ENCODE measurements at places on chromosomes 5 and 9.

- no peak for DNase-seq
These were observed 36.0 kb downstream of the FOXD1 start for GRCh38 chr5:73412597-73412988.

GRCh38 chr5:79111387-79111959, at the start of gene BHMT:
Gene BHMT, plus strand, starts transcription at chr5:79111809. Its CDS starts 77 bp downstream, at chr5:79111886.
- no peak for DNase-seq

DNA sequence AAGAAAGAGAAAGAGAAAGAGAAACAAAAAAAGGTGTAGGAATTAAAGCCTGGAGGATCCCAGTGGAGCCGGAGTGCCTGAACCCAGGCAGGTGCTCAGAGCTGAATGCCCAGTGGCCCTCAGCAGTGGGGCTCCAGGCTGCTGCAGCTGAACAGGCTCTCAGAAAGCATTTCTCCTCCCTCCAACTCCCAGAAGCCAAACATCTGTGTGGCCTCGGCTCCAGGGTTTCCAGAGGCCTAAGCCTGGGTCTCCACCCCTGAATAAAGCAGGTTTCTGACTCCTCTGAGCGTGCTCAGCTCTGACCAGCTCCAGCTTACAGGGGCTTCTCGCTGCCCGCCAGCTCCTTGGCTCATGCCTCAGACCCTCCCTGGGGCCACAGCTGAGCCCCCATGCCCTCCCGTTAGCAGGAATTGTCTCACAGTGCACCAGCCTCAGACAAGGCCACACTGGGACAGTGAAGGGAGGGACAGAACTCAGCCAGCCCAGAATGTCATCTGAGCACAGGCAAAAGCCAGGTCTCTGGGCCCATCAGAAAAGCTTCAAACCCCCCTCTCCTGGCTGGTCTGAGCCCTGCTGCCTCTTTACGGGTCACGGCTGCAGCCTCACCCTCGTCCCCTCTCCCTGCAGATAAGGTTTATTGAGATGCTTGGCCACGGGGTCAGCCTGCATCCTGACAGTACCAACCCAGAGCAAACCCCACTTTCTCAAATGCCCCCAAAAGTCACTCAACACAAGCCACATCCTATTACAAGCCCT, 114.4 kb upstream of the PPP1R26 start:
- no peak for DNase-seq

- no peak for DNase-seq
These were observed 20.5 kb upstream of the FER start for GRCh38 chr5:108727236-108727650.

DNA sequence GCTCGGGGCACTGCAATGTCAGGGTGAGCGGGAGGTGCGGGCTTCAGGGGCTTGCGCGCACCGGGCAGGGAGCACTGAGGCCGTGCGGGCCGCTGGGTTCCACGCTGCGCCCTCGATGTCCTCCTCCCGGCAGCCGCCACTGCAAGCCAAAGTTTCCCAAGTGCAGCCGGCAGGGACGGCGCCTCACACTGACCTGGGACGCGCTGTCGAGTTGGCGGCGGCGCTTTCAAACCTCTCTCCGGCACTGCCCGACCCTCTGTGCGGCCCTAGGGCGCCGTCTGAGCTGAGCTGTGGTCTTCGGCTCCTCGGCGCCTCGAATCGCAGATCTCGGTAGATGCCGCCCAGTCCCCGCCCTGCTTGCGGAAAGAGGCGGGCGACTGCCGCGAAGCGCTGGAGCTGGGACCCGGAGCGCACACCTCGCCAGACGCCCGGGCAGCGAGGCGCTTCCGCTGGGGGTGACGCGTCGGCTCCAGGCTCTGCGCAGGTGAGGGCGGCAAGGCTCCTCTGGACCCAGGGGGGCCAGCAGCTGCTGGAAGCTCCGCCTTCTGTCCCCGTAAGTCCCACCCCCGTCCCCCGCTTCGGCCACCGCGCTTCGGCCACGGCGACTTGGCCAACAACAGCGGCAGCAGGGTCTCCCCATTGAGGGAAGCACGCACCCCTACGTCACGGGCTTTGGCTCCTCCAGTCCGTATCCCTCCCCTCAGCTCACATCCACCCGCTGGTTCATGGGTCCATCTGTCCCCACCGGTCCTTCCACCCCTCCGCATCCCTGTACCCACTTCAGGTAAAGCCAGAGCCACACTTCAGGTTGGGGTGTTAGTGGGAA, at the start of gene ANKRD34B:
Gene ANKRD34B (minus strand): TSS at position 320 of the 826 bp plus-strand sequence. CDS start 10,261 bp downstream, outside the sequence.
- DNase-seq, result no peak

GRCh38 chr5:103894882-103895281, 332.3 kb upstream of the NUDT12 start:
- no peak for DNase-seq

DNA sequence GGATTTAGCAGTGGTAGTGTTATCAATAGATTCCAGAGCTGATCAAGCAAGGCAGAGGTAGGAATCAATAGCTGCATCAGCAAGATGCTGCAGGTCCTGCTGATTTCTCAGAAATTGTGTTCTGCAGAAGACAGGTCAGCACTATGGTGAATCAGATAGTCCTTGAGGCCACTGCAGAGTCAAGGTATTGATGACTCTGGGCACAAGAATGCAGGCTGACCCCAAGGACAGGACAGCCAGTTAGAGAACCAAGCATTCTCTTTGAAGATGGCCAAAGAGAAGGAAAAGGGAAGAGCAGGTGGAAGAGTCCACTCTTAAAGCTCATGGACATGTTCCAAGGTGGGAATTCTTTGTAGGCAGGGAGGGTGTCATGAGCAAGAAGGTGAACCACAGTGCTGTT, 28.0 kb downstream of the PRUNE2 start:
- no peak for DNase-seq

DNA sequence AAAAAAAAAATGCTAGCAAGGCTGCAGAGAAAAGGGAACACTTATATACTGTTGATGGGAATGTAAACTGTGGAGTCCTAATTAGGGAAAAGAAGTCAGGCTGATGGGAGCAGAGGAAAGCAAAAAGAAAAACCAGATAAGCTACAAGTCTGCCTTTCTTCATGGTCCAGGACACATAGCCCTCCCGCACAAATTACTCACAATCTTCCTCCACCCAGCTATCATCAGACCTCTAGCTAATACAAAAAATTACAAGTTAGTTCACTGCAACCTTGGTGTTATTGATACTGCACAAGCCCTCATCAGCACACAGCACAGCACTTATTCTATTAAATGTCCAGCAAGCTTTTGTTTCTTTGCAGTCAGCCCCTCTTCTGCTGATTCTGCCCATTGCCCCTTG, 186.0 kb upstream of the ADRA1B start:
- no peak for DNase-seq

DNA sequence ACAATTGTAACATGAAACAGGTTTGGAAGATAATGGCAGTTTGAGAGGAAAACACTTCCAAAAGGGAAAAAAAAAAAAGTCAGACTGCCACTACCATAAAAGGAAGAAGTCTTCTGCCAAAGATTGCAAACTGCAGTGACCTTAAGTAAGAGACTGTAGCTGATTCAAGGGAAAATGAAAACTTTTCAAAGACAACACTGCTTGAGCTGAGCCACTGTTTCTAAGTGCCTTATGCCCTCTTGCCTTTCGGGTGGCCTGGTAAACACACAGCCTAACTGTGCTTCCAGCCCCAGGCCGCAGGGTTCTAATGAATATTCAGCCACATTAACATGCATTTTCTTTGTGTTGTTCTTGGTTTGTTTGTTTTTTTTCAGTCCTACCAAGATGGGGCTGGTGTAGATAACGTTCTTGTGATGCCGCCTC, 354.6 kb downstream of the BNC2 start:
- no peak for DNase-seq

DNA sequence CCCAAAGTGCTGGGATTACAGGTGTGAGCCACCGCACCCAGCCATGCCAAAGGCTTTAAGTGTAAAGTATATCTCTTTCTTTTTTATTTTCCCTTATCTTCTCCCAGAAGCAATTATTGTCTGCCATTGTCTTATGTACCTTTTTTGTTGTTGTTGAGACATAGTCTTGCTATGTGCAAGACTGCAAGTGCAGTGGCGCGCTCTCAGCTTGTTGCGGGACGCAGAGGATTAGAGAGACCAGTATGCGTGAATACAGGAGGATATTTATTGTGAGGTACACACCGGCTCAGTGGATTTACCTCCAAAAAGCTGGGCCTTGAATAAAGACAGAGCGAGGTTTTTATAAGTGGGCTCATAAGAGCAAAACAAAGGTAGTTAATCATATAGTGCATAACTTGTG, 11.8 kb downstream of the TMEM38B start:
- DNase-seq, result no peak

DNA sequence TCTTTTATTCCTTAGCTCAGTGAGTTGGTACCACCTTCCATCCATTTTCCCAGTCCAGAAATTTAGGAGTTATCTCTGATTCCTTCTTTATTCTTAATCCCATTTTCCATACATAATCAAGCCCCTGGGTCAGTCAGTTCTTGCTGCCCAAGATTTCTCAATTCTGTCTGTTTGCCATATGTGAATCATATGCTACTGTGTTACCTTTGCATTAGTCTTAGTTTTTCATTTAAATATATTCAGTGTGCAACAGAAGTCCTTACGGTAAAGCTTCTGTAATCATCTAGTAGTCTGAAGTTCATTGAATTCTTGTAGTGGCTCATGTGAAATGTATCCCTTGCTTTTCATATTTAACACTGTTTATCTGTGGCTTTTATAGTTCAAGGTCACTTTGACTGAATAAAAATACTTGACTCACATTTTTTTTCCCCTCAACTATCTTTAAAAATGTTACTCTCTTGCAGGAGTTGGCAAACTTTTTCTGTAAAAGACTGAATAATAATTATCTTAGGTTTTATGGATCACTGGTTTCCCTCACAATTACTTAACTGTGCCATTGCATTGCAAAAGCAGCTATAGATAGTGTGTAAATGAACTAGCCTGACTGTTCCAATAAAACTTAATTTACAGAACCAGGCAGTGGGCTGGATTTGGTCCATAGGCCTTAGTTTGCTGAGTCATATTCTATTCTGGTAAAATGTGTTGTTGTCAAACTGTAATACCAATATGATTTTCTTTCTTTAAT, 6.9 kb downstream of the KIAA1958 start:
- no peak for DNase-seq

GRCh38 chr9:87836951-87837705, 45.5 kb upstream of the SPATA31E1 start:
- DNase-seq, result no peak

GRCh38 chr5:137492331-137492730, 6.8 kb downstream of the SPOCK1 start:
- DNase-seq, result no peak

DNA sequence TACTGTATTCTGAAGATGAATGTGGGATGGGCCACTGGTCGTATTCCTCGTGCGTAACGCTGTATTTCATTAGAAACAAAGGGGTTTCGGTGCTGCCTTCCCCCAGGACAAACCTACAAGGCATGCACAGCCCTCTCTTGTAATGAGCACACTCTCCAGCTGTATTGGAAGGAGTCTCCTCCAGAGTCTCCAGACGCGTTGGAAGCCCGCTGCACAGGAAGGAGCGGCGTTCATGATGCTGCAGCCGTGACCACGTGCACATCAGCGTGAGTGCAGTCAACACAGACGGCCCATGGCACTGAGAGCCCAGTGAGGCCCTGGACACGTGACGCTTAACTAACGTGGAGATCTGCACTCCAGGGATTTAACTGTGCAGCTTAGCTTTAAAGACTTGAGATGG, 209.0 kb upstream of the IRX1 start:
- no peak for DNase-seq

DNA sequence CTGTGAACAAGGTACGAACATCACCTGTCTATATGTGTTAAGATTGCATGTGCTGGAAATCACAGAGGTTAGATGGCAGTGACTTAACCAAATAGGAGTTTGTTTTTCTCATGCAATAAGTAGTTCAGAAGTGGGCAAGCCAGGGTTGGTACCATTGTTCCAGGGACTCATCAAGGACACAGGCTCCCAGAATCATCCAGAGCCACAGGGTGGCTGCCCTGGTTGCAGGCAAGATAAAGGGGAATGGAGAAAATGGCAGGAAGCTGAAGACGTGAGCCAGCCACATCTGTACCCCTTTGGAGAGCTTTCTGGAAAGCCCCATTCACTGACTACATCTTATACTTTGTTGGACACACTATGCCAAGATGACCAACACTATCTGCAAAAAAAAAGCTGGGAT, 126.0 kb upstream of the IL12B start:
- DNase-seq, result no peak

DNA sequence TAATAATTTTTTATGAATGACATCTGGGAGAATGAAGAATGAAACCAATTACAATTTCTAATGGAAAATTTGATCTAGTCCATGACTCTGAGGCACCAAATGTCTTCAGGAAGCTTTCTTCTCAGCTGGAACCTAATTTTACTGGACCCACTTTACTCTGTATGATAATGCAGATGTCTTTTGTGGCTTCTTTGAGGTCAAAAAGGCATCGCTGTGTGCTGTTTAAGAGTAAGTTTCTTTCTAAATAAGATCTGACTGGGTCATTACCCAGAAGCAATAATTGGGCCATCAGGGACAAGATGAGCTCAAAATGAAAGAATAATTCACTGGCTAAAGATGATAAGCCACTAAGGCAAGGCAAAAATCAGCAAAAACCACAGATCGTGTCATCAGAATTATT, 633.4 kb downstream of the PSAT1 start:
- no peak for DNase-seq
